ENCODE measurements at places on chromosomes 6 and 20.

DNA sequence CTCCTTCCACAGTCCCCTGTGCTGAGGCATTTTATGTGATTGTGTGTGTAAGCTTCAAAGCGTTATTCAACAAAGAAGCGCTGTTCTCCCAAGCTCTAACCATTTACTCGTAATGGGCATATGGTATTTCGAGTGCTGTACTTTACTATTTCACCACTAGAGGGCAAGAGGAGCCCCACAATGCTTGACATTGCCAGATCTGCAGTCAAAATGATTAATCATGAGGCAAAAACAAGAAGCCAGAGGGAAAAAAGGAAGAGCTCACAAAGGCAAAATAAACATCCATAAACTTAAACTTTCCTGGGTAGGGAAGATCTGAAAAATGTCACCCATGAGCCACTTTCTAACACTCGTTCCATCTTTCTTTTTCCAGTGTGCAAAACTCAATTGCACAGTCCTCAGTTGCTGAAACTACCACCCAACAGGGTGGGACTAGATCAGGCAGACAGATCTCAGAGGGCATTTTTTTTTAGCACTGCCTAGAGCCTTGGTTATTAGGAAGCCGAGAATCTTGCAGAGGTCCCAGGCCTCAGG, 215.0 kb upstream of the PLCB4 start:
- DNase-seq: no peak

- no peak for DNase-seq
These were observed 37.7 kb upstream of the ADIG start for GRCh38 chr20:38543014-38543906.

GRCh38 chr6:159311618-159312017, 142.4 kb downstream of the FNDC1 start:
- DNase-seq: no peak

GRCh38 chr6:21325201-21325856, 268.2 kb upstream of the SOX4 start:
- DNase-seq: no peak

GRCh38 chr6:11683871-11684270, 94.7 kb downstream of the ADTRP start:
- no peak for DNase-seq

DNA sequence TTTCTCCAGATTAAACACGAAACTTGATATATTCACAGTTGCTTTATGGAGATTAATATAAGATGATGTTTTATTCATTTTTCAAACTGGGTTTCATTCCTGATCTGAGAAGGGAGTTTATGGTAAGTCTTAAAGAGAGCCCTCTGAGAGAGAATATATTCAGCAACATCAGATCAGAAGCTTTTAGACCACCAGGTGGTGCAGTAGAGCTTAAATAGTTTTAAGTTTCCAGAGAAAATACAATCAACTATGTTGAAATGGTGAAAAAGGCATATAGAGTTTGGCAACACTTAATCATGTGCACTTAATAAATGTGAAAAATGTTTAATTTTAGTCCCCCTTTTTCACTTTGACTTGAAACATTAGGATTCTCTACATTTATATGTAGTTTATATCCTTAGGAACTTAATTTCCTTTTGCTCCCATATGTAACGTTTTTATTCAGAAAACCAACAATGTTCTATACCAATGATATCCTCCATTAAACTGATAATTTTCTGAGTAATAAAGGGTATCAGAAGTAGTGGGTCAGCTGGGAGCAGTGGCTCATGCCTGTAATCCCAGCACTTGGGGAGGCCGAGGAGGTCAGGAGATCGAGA, 86.4 kb upstream of the CLDN20 start:
- no peak for DNase-seq

- DNase-seq: no peak
These were observed 273.9 kb upstream of the TAB2 start for GRCh38 chr6:149043476-149044130.

DNA sequence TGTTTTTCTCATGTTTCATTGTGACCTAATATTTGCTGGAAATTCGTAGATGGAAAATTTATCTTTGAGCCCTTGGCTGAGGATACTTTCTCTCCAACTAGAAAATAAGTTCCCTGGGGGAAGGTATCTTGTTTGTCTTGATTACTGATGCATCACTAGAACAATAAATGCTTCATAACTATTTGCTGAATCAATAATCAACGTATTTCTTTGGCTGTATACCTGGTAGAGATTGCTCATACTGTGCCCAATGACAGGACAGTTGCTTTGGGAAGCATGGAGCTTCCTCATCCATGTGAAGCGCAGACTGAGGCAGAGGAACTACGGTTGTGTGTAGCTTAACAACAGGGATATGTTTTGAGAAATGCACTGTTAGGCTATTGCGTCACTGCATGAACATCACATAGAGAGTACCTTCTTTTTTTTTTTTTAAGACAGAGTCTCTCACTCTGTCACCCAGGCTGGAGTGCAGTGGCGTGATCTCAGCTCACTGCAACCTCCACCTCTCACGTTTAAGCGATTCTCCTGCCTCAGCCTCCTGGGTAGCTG, 34.2 kb upstream of the RPN2 start:
- no peak for DNase-seq

GRCh38 chr6:39152262-39152661, 37.3 kb upstream of the SAYSD1 start:
- DNase-seq: no peak

- DNase-seq: no peak
These were observed at the start of gene SAMD3 for GRCh38 chr6:130222775-130223174. Gene SAMD3, minus strand, starts transcription at chr6:130222951. Its CDS starts 7,678 bp downstream, at chr6:130215273.

DNA sequence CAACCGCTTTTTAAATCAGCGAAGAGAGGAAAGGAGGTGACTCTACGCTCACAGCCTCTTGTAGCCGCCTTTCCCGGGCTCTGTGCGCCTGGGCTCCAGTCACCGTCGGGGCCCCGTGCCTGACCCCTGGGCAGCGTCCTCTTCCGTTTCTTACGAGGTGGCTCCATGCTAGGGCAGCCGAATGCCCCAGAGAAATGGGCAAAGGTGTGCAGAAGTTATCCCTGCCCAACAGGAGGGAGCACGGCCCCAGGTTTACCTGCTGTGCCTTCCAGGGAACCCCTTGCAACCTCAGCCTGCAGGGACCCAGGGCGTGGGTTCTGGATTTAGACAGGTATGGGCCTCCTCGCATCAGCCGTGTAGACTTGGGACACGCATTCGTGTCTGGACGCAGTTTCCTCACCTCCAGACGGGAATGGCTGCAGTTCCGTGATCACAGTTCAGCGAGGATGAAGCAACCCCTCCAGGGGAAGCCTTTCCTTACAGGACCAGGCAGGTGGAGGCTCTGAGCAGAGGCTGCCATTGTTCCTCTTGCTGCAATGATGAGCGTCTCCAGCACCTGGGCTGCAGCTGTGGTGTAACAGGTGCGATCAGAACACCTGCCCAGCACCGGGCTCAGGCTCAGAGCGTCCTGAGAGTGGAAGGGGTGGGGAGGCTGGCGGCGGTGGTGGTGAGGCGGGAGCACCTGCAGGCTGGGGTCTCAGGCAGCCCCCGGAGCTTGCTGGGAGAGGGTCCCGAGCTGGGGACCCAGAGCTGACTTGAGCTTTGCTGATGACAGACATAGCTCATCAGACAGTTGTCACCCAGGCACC, 81.3 kb upstream of the BHLHE23 start:
- no peak for DNase-seq

GRCh38 chr6:105432797-105433196, 29.9 kb upstream of the PREP start:
- DNase-seq: no peak

- DNase-seq: no peak
These were observed 935.1 kb downstream of the KIF16B start for GRCh38 chr20:15637950-15638754.

- DNase-seq: no peak
These were observed 187.9 kb upstream of the ARID1B start for GRCh38 chr6:156589281-156589680.

- DNase-seq: no peak
These were observed 687.2 kb upstream of the AGPAT4 start for GRCh38 chr6:161961046-161961445.

GRCh38 chr6:148629181-148629580, 117.6 kb upstream of the UST start:
- DNase-seq: no peak

DNA sequence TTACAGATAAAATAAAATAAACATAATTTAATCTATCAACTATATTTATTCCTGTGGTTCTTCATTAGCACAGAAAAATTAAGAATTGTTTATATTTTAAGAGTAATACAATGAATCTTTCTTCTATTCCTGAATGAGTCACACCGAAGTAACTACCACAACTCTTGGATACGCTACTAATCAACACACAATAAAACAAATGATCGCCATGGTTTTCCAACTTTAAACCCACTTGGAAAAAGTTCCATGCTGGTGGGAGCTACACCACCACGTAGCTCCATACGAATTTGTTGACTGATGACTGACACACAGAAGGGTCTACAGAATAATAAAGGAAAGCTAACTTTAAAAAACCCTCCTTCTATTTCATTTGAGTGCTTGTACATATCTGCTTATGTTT, 135.8 kb upstream of the NEDD9 start:
- no peak for DNase-seq

- DNase-seq: no peak
These were observed 90.7 kb downstream of the CDC5L start for GRCh38 chr6:44478158-44478557.

DNA sequence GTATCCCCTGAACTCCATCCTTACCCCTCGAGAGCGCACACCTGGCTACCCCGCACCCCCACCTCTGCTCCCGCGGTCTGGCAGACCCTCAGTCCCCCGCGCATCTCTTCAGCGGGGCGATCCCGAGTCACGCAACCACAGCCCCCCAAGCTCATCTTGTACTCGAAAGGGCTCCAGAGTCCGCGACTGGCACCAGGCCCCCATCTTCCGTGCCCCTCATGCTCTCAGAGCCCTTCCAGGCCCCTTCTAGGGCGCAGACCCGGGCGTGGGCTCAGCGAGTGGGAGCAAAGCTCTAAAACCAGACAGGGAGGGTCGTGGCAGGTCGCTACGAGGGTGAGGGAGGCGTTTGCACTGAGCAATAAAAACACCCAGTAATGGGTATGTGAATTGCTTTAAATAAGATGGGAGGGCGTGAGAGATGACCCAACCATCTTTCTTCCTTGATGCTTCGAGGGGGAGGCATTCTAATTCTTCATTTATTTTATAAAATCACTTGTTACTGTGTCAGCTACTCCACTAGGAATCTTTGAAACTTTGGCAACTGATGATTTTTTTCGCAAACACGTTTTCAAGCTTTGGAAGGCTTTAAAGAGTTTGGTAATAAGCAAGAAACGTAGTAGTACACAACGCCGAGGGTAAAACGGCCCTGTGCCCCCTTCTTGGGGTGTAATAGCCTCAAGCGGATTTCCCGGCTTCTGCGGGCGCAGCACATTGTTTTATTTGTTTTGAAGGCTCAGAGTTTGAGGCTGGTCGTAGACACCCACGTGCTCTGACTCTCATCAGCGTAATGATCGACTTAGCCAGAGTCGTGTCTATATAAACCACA, 42.6 kb upstream of the SUPT3H start:
- no peak for DNase-seq

GRCh38 chr6:143283887-143284645, 166.4 kb downstream of the ADAT2 start:
- DNase-seq: no peak

DNA sequence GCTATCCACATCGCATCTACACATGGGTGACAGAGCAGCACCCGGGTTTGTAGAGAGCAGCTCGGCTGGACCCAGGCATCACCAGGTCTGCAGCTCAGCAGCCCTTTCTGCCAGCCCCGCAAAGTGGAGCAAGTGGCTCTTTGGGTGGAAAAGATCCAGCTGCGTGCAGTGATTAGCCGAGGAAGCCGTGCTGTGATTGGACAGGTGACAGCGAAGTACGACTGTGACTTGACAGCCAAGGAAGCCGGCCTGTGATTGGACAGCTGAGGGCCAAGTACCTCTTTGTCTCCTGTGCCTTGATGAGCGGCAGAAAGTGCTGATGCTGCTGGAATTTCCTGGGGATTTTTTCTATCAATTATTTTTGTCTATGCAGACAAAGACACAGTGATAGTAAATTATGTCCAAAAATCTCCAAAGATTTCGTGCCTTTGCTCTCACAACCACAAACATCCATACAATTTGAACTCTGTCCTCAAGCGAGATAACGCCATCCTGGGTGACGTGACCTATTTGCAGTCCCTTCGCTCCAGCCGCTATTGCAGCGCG, 62.3 kb upstream of the GPR31 start:
- no peak for DNase-seq

DNA sequence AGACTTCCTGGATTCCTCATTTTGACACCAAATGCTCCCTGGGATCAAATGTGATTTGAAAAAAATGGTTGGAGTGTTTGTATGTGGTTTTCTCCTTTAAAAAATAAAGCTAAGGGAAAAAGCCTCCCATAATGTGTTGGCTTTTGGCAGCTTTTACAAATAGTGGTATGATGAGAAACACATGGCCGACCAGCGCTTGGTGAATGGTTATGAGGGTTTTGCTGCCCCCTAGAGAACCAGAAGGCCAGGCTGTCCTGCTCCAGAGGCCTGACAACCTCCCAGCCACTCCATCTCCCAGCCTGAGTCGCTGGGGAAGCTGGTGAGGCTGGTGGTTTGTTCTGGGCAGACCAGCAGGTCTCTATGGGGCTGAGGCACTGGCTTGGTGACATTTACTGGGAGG, 69.3 kb downstream of the CLIC5 start:
- DNase-seq: no peak

DNA sequence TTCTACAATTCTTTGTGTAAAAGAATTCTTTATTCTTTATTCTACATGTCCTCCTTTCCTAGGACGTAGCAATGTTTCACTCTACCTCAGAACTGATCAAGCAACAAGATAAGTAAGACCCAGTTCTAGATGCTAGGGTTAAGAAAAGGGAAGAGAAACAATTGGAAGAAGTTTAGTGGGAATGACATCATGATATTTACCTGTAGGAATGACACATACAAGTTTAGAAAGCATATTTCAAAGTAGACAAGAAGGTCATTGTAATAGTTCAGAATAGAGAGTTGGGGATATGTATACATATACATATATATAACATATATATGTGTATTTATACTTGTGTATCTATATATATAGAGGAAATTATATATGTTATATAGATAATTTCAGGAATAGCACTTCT, 43.4 kb upstream of the LRRC1 start:
- DNase-seq: no peak

DNA sequence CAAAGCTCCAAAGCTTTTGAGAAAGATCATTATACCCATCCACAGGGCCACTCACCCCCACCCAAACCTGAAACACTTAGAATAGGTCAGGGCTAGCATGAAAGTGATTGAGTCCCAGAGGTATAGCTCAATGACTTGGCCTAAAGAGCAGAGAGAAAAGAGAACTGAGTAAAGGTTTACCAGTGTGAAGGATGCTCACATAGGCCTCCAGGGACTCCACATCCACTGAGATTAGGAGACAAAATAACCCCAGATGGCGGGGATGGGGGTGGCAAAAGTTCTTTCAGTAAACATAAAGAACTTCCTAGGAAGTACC, 12.2 kb downstream of the SAYSD1 start:
- DNase-seq: no peak

DNA sequence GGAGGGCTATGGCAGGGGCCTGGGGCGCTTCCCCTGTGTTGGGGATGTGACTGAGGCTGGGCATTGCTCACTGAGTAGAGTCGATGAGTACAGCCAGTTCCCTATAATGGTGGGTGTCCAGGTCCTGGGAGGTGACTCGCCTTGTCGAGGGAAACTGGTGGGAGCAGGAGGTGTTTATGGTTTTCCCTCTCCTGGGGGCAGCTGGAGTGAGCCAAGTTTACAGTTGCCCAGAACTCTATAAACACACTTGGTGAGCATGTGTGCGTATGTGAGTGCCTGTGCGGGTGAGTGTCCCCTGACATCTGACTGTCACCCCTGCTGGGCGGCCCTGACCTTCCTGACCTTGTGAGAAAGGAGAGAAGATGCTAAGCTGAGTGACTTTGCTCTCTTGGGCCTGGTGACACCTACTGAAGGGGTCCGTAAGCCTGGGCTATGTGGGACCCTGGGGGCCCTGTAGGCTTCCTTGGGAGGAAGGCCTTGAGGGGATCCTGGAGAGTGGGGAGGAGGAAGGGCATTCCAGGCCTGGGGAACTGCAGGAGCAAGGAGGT, 65.9 kb downstream of the VEGFA start:
- no peak for DNase-seq
